Left colon (tissue), 2 donors: ENCODE measurements at places on chromosomes 12 and 14.
A peak's percentile ranks its signal among the peaks of the same experiment; 100 is the strongest.

DNA sequence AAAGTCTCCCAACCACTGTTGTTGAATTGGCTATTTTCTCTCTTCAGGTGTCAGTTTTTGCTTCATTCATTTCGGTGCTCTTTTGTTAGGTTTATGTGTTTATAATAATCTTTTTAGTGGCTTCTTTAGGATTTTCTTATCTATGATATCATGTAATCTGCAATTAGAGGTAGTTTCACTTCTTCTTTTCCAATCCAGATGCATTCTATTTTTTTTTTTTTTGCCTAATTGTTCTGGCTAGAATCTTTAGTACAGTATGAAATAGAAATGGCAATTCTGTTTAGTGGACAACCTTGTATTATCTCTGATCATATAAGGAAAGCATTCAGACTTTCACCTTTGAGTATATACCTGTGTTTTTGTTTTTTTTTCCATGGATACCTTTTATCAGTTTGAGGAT lies 17.4 kb downstream of the CNOT2 start:
- DNase-seq, result no peak

GRCh38 chr12:4985820-4986219 lies 57.9 kb upstream of the KCNA5 start:
- no peak for DNase-seq

DNA sequence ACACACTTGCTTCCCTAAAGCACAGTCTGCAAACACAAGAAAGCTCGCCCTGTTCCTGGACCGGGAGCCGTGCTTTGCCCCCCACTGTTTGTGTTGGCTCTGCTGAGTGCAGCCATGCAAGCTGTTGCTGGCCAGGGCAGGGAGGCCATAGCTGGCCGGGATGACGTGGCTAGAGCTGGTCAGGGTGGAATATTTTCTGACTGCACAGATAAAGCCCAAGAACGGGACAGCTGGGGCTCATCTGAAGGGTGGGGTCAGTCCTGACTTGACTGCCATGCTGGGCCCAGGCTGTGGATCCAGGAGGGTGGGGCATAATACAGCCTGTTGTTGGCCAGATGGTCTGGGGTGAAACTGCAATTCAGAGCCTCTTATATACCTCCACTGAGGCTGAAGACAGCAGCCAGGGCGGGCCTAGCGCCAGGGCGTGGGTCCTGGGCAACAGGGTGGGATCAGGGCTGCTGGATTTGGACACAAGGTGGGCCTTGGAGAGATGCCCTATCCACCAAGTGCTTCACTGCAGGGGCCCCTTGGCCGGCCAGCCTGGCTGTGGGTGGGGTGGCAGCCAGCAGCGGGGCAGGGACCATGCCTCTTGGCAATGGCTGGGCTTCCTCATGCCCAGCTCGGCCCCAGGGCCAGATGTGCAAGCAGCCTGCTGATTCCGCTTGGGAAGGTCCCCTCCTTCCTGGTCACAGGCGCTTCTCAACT lies 14.8 kb downstream of the KMT5A start:
- DNase-seq, result peak; percentile 66

DNA sequence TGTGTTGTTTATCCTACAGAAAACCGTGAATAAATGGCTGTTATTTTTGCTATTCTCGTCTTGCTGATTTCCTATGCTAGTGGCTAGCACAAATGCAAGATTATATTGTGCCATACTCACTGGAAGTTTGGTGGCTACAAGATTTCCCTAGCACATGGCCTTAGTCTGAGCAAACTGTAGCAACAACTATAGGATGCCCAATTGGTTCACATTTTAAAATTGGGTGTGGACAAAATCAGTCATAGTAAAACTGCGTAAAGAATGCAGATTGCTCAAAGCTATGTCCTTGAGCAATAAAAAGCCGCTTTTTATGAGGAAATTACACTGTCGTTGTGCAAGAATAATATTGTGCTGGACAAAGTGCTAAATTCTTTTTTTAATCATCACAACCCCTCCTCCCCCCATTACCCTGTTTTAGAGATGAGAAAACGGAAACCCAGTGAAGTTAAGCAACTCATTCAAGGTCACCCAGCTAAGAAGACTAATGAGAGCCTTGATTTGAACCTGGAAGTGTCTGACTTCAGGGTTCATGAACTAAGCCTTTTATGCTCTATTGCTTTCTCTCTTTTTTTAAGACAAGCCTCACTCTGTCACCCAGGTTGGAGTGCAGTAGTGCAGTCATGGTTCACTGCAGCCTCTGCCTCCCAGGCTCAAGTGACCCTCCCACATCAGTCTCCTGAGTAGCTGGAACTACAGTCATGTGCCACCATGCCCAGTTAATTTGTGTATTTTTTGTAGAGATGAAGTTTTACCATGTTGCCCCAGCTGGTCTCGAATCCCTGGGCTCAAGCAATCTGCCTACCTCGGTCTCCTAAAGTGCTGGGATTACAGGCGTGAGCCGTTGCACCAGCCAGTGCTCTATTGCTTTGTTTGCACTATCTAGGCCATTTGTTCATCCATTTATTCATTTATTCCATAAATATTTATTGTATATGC lies 73.6 kb downstream of the SRGAP1 start:
- DNase-seq, result peak; percentile 23

GRCh38 chr14:76121089-76121748 lies 30.5 kb upstream of the GPATCH2L start:
- no peak for DNase-seq

- peak; percentile 54 for DNase-seq
These were observed 65.7 kb downstream of the TNFAIP2 start for GRCh38 chr14:103188810-103189480.

GRCh38 chr14:74605531-74606223 lies 6.4 kb downstream of the LTBP2 start:
- DNase-seq, result no peak

GRCh38 chr12:67649261-67649569 lies 670 bp downstream of the DYRK2 start:
- DNase-seq, result no peak

DNA sequence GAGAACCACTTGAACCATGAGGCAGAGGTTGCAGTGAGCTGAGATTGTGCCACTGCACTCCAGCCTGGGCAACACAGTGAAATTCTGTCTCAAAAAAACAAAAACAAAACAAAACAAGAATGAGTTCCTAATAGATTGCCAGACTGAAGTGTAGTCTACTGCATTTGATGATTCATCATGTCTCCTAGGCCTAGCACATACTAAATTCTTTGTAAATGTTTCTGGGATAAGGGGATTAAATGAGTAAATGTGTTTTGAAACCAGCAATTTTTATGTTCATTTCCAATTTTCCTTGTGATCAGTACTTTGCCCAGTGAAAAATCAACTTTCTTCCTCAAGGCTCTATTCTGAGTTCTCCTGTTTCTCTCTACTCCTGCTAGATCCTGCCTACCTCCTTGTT lies 2.9 kb upstream of the DYRK2 start:
- no peak for DNase-seq

DNA sequence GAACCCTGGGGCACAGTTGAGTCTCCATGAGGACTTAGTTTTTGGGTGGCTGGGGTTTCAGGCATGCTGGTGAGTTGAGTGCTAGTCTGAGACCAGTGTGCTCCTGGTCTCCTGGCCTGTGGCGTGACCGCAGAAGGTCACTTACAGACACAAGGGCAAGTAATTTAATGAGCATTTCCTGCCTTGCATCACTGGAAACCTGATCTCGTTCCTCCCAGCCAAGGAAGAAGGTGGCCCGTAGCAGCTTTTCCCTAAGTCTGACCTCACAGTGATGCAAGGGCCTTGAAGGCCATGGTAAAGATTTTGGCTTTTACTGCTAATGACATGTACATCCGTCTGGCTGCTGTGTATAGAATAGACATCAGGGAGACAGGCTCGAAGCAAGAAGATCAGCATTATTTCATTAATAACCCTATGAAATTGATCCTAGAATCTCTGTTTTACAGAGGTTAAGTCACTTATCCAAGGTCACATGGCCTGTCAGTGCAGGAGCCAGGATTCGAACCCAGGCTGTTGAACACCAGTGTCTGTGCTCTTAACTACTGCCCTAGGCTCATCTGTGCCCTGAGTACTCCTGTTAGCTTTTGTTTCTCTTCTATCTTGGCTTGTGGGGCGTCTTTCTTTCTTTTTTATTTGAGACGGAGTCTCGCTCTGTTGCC lies 4.6 kb downstream of the TMEM120B start:
- no peak for DNase-seq
